ENCODE measurements at places on chromosomes 4 and X.

DNA sequence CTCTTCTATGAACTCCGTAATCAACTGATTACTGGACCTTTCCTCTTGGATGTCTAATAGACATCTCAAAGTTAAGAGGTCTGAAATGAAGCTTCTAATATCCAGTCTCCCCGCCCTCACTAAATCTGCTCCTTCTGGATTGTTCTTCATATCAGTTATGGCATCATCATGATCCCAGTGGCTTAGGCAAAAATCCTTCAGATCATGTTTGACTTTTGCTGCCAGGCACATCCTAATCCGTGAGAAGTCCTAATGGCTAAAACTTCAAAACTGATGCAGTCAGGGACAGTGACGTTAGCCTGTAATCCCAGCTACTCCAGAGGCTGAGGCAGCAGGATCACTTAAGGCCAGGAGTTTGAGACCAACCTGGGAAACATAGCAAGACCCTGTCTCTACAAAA lies 55.1 kb upstream of the GUCY1A1 start:
- no peak for DNase-seq

GRCh38 chrX:150664290-150664689 lies 28.9 kb upstream of the MTMR1 start:
- DNase-seq = no peak

- DNase-seq = no peak
Observed at GRCh38 chr4:140408974-140409373, 18.5 kb downstream of the CLGN start.

GRCh38 chr4:121765971-121766538 lies 1.1 kb upstream of the SMIM43 start:
- DNase-seq = no peak

- DNase-seq = no peak
Observed at GRCh38 chr4:127778102-127778501, 4.0 kb upstream of the HSPA4L start.

DNA sequence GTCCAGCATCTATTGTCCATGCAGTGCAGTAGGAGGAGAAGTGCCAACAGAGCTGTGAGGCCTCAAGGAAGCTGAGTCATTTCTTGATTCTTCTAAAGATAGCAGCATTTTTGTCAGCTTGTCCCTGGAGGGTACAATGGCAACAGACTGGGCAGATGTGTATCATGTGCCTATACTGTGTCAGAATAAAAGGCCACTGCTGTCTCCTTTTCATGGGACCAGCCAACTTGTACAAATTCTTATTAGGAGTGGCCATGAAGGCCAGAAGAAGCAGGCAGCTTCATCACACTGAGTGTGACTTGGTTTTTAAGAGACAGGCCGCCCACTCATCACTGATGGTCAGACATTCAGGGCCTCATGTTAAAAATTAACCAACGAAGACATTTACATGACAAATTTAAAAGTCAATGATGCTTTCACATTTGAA lies 185.0 kb upstream of the FAM241A start:
- no peak for DNase-seq

DNA sequence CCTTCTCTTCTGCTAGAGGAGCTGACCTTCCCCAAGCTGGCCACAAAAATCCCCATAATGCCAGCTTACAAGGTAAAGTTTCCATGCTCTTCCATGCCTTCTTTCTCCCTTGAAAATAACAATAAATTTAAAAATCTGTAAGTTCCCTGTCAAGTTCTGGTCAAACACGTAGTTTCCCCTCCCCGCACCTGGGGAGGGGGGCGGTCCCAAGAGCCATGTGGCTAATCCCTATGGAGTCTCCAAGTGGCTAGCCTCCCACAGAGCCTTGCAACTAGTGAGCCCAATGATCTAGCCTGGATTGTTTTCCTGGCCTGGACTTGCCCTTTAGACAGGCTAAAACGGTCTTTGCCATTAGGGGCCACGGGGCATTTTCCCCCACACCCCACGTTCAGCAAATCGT lies 2.1 kb upstream of the NRK start:
- DNase-seq = no peak

DNA sequence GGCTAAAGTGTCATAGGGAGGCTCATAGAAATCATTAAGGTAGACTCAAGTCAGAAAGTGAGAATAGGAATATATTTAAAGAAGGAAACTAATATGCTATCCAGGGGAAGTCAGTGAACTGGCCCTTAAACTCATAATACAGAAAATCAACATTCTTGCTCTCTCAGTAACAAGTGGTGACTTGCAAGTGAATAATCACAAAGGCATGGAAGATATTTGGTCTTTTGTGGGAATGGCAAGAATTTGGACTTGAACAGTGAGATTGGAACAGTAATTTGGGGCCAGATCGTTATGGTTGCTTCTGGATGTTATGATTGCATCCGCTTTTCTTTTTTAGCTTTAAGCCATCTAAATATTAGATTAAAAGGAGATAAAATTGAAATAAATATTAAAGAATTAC lies 103.8 kb downstream of the TBC1D19 start:
- no peak for DNase-seq

GRCh38 chr4:140834839-140835495 lies 78.8 kb upstream of the TBC1D9 start:
- no peak for DNase-seq

DNA sequence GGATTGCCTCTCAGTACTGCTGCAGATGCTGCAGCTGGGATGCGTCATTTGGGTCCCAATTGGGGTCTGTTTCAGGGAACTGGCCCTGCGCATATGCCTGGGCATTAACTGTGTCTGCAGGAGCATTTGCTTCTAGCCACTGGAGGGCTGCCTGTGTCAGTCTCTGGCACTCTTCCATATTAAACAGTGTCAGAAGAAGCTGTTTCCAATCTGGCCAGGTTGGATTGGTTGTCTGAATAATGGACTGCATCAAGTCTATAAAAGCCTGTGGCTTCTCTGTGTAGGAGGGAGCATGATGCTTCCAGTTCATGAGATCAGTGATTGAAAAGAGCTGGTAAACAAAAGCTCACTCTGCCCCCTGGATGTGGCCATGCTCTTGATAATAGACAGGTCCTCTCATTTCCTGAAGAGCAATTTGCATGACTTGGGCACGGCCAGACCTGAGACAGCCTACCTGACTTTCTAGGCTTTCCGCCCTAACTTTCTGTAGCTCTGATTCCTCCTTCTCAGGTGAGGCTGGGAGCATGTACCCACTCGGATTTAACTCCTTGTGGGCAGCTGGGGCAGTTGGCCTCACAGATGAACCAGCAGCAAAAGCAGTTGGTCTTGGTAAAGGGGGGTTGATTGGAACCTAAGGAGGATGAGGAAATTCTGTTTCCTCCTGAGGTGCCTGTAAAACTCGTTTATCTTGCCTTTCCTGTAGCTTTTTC lies 29.2 kb downstream of the SULT1E1 start:
- DNase-seq = no peak

- DNase-seq = no peak
Observed at GRCh38 chrX:104310657-104311254, 56.0 kb upstream of the ESX1 start.

DNA sequence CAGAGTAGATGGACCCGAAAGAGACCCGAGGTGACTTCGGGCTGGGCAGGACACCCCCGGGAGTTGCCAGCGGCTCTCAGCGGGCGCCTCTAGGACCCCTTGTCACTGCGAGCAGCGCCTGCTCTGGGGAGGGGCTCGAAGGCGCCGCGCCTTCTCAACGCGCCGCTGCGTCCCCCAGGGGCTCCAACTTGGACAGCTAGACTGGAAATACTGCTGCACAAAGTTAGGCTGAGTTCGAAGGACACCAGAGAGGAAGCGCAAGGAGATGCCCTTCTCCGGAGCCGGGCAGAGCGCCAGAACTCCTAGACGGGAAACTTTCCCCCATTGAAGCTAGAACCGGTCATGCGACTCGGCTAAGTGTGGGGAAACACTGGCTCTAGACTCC lies 493 bp upstream of the KCNIP4 start:
- no peak for DNase-seq

GRCh38 chrX:11698702-11699101 lies 33.0 kb upstream of the ARHGAP6 start:
- DNase-seq = no peak

DNA sequence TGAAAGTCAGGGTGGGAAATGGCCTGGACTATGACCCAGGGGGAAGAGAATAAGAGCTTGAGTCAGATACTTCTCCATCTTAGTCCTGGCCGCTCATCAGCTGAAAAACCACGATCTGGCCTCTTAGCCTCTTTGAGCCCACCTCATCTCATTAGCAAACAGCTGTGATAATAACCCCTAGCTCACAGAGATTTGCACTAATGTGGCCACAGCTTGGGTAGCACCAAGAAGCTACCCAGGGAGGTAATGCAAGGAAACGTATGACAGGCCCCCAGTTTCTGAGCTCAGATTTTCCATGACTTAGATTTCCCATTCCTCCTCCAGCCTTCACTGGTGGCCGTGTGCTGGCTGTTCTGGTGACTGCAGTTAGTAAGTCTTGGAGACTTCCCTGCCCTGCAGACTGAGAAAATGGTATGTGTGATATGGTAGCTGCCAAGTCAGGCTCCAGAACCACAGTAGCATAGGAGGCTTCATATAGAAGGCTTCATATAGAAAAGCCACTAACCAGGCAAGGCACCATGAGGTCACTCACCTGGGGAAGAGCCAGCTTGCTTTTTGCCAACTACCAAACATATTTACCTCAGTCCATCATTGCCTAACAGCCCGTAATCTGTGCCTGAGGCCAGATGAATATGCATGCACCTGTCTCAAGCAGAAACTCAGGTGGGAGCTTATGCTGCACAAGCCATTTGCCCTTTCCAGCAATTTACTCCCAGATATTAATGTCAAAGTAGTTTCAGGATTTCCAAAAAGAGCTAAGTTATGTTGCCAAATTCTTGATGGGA lies 51.4 kb upstream of the GABRE start:
- DNase-seq = no peak

- no peak for DNase-seq
Observed at GRCh38 chr4:1592068-1592708, 91.9 kb downstream of the FAM53A start.

GRCh38 chr4:7411896-7412553 lies 22.7 kb downstream of the PSAPL1 start:
- DNase-seq = no peak

DNA sequence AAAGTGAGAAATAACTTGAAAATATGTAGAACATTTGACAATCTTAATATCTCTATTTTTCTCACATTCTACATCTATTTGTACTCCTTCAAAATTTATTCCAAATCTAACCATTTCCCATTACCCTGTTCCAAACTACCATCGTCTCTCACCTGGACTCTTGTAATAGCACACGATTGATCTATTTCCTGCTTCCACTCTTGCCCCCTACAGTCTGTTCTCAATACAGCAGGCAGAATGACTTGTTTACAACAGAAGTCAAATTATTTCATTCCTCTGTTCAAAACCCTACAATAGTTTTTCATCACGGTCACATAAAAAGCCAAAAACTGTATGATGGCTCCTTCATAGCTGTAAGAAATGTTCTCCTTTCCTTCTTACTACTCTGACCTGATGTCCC lies 21.1 kb upstream of the LUZP4 start:
- no peak for DNase-seq
